AG10803 (cell line): ENCODE measurements at places on chromosomes 11 and 22.

- no peak for DNase-seq
These were observed 33.0 kb upstream of the RIC3 start for GRCh38 chr11:8201644-8202365.

DNA sequence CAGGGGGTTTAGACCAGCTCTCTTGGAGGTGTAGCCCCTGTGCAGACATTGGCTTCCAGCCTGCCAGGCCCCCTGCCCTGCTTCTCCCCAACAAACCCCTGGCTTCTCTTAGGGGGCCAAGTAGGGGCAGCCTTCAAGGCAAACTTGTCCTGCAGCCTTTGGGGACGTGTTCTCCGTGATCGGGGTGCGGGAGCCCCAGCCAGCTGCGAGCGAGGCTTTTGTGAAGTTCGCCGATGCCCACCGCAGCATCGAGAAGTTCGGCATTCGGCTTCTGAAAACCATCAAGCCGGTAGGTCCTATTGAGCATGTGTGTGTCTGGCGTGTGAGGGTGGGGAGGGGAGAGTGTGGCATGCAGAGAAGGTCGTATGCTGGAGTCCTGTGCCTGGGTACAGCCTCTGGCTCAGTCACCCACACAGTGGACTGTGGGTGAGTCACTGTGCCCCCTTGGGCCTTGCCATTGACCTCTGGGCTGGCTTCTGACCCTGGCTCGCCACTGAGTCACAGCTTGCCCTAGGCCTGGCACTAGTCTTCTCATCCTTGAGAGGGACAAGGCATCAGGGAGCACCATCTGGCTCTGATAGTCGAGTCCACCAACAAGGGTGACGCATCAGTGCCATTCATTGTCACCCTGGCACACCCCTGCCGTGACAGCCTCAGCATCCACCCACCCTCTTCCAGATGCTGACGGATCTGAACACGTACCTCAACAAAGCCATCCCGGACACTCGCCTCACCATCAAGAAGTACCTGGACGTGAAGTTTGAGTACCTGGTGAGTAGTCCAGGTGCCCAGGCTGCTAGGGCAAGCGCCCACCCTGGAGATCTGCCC is 11.4 kb downstream of the SLC16A8 start:
- DNase-seq: no peak

GRCh38 chr11:121552154-121552553 is 99.4 kb upstream of the SORL1-AS1 start:
- no peak for DNase-seq

- peak; percentile 60 for DNase-seq
These were observed 5.3 kb upstream of the CDC42BPG start for GRCh38 chr11:64849598-64850356.

GRCh38 chr22:44245867-44246266 is 65.1 kb downstream of the PARVG start:
- DNase-seq: no peak

DNA sequence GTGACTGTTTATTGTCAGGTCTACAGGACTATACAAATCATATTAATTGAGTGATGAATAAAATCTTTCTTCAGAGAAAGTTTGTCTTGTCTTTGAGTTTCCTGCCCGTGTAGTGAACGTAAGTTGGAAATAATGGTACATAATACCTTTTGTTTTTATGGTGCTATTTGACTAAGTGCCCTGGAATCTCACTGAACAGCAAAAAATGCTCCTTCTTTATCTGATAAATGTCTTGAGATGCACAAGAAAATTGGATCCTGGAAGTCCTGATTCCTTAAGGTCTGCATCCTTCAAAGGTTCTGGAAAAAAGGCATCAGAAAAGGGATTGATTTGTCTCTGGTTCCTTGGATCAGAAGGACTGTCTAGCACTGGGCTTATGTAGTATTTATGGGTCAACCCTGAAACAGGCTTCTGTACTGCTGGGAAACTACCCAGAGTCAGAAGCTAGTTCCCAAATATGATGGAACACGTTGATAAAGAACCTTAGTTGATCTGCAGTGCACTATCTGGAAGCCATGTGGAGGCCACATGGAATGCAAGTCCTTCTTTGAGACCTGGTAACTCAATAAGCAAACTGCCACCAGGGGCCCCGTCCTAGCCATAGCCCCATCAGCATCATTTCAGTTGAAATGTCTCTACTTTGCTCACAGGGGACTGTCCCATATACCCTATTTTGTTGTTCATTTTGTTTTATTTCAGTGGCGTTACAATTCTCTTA is 100.6 kb upstream of the CD44 start:
- DNase-seq: no peak

GRCh38 chr11:46429717-46430116 is 38.1 kb upstream of the CHRM4 start:
- DNase-seq: peak; percentile 21

DNA sequence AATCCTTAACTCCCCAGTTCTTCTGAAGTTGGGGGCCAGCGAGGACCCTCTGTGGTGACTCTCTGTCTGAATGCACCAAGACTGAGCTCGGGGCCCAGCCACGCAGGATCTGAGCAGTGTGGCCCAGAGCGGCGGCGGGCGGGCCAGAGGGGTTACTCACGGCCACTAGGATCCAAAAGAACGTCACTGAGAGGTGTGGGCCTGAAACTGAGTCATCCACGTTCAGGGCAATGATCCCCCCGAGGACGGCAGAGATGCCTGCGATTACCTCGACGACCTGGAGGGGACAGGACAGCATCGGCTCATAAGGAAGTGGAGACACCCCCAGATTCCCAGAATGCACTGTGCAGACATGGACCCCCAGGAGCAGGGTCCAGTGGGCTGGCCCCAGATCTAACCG is 11.2 kb downstream of the MLC1 start:
- DNase-seq: no peak

- DNase-seq: no peak
These were observed 12.1 kb upstream of the BLID start for GRCh38 chr11:122128146-122128545.

GRCh38 chr11:20127671-20128527 is 32.4 kb downstream of the DBX1 start:
- peak; percentile 66 for DNase-seq

- DNase-seq: no peak
These were observed 113.6 kb downstream of the MICAL2 start for GRCh38 chr11:12223771-12224536.

DNA sequence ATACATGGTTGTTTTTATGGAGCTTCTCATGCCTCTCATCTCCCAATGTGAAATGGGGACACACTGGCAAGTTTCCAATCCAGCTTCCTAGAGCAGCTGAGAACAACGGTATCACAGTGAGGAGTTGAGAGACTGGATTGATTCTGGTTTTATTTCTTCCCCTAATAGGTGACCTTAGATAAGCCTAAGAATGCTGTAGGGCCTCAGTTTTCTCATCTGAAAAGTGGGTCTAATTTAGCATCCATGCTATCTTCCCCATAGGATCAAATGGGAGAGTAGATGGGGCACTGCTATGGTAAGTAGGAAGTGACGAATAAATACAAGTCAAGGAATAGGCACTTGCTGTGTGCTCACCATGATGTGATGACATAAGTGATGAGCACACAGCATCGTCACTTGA is 61.1 kb upstream of the PHOX2A start:
- DNase-seq: no peak

DNA sequence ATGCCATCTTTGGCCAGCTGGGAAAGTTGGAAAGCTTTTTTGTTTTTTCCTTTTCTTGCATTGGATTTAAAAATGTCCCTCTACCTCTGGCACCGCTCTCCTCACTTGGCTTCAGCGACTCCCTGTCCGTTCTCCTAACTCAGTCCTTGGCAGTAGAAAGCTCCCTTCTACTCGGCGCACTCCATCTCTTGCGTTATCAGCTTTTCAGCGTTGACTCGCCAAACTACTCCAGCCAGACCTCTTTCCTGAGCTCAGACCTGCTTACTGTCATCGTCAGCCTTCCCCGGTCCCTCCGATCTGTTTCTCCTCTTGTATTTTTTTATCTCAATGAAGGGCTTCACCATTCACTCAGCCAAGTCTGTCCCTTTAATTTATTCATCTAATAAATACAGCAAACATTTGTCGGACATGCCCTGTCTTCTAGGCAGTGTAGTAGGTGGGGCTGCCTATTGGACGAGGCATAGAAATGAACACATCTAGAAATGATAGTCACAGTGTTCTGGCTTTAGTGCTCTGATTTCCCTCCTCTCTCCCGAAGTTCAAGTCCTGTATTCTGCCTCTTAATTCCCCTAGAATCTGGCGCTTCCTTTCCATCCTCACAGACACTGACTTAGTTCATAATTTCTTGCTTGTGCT is 839 bp downstream of the CEP164 start:
- DNase-seq: peak; percentile 49

DNA sequence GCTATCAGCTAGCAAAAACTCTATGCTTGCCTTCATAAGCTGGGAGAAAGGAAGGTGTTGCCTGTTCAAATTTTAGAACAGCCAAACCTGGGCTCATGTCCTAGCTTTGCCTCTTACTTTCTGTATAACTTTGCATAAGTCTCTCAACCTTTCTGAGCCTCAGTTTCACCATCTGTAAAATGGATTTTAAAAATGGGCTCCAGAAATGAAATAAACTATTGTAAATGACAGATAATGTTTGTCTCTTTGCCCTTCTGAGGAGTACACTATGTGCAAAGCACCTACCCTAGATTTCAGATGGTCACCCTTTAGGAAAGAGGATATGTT is 68.7 kb downstream of the FAM168A start:
- no peak for DNase-seq

GRCh38 chr22:31295831-31296657 is 3.8 kb upstream of the PIK3IP1 start:
- DNase-seq: peak; percentile 62

- DNase-seq: peak; percentile 80
These were observed 19.9 kb downstream of the CD44 start for GRCh38 chr11:35158701-35159510.

DNA sequence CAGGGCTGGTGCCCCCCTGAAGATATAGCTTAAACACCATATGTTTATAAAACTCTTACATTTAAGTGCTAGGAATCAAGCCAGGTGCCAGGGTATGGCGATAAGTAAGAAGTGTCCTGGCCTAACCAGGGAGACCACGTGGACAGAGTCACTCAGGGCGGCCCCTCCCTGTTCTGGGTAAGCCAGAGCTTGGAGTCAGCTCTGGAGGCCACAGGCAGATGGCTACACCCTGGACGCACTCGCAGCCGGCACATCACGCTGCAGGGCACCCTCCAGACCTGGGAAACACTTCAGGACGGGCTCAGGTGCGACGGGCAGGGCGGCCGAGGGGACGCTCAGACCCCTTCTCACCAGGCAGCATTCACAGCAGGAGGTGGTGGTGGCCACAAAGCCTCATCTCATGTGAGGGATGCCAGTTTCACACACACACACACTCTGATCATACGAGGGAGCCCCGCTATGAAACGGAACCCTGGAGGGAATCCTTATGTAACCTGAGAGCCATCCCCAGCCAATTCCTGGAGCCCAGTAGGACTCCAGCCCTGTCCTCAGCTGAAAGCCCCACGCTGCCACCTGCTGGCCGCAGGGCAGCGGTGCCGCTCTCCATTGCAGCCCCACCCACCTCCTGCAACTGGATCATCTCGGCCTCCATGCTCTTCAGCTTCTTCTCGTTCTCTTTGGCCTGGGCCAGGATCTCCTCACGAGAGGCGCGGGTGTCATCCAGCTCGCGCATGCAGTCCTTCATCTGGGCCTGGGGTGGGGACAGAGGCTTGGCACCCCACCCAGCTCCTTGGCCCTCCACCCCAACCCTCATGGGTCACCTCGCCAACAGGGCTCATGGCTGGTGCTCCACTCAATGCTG is 33.4 kb downstream of the APOL1 start:
- peak; percentile 74 for DNase-seq

- DNase-seq: no peak
These were observed 97.7 kb upstream of the PARVA start for GRCh38 chr11:12279672-12280108.

- DNase-seq: peak; percentile 58
These were observed 13.6 kb upstream of the LGR4 start for GRCh38 chr11:27485930-27486773.

- no peak for DNase-seq
These were observed 109.8 kb upstream of the ZC3H12C start for GRCh38 chr11:109983358-109983757.

- DNase-seq: peak; percentile 27
These were observed 679 bp upstream of the SSH3 start for GRCh38 chr11:67302571-67303131.
